A549 (cell line): ENCODE measurements at places on chromosomes 1 and 21.
A peak's percentile ranks its signal among the peaks of the same experiment; 100 is the strongest.

DNA sequence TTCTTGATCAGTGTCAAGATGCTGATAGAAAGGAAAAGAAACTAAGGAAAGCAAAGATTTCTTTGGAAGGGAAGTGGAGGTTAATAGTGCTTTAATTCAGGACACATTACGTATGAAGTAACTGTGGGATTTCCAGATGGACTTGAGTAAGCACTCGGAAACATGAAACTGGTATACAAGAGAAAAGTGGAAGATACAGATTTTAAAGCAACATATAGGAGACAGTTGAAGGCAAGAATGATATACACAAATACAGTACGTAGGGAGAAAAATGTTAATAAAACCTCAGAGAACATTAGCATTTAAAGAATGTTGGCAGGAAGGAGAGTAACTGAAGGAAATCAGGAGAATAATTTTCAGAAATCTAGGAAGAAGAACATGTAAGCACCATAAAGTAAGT, 730.9 kb upstream of the ADGRL2 start:
- DNase-seq = no peak

DNA sequence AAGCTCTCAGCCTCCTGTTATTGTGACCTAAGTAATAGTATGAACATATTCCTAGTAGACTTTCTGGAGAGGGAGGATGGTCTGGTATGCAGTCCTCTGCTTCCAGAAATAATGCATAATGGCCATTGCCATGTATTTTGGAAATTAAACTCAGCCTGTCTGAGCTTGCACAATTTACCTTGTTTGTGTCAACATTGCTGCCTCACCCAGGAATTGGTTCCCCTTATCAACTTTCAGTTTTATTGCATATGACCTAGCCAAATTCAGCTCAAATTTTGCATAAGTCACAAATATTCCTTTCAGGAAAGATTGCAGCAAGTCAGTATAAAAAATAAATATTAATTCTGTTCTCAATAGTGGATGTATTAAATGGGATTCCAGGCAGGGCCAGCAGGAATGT, 101.9 kb upstream of the SLC5A9 start:
- DNase-seq = no peak

DNA sequence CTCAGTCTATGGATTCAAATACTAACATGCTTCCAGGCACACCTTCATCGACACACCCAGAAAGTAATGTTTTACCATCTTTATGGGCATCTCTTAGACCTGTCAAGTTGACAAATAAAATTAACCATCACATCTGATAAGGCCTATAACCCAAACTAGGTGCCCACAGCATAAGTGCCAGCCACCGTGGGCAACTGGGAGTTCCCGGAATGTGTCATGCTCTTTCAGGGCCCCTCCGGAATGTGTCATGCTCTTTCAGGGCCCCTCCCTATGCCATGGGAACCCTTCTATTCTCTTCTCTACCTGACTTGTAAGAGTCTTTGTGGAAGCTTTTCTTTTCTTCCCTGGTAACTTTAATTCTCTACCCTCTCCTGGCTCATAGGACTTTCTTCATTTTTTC, 26.6 kb downstream of the KRTAP24-1 start:
- no peak for DNase-seq

DNA sequence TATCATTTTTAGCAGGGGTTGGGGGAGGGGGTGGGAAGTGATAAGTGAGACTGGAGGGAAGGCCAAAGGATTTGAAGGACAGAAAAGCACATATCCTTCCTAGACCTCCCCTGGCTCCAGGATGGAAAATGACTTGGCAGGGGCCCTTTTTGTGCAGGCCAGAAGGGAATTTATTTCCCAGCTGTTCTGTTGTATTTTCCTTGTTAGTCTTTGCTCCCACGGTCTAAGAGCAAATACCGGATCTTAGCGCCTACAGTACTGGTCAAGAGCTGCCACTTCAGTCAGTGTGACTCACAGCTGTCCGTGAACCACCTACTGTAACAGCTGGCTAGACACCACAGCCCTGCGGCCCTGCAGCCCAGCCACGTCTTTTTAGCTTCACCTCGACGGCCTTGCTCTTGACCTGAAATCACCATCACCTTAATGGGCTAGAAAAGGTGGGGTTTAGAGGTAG, 51.0 kb upstream of the ERRFI1 start:
- DNase-seq = peak; percentile 93

- no peak for DNase-seq
These were observed 43.4 kb downstream of the SLC45A1 start for GRCh38 chr1:8361198-8361849.
